ENCODE measurements at places on chromosomes 3 and 15. TPM values are rescaled to one million over a fixed set of nuclear protein-coding genes. Genes with fewer than 3 reads are reported as not detected.

The ARL14 gene
- 4.3 TPM for total RNA-seq

The FBXW12 gene
- not detected for total RNA-seq

The HRH1 gene
- total RNA-seq: 1.9 TPM

The MYLK gene
- total RNA-seq: 20.5 TPM

The RTP3 gene
- total RNA-seq: not detected

The LRRC15 gene
- not detected for total RNA-seq

The SLC22A14 gene
- total RNA-seq: not detected

The GALNT15 gene
- total RNA-seq: not detected

The CCDC39 gene
- not detected for total RNA-seq

The CCR5 gene
- not detected for total RNA-seq

Measured in HT-29 (cell line).